ENCODE measurements at places on chromosomes 7 and 10.

- peak; percentile 66 for DNase-seq
Measured at GRCh38 chr10:87862679-87863052, 667 bp downstream of the KLLN start.

GRCh38 chr7:113809581-113809980 lies 109.2 kb downstream of the PPP1R3A start:
- DNase-seq, result no peak

DNA sequence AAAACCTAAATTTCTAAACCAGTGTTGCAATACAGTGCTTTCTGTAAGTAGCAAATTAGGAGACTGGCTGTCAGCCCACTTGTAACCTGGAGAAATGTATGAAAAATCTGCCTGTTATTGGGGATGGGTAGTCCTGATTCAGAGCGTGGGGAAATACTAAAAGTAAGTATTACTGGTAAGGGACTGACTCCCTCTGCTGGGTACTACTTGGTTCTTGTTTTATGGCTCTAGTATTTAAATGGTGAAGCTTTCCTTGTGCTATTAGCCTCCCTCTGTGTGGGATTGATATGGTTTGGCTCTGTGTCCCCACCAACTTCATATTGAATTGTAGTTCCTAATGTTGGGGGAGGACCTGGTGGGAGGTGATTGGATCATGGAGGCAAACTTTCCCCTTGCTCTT lies 886.1 kb downstream of the SORCS1 start:
- DNase-seq, result no peak

DNA sequence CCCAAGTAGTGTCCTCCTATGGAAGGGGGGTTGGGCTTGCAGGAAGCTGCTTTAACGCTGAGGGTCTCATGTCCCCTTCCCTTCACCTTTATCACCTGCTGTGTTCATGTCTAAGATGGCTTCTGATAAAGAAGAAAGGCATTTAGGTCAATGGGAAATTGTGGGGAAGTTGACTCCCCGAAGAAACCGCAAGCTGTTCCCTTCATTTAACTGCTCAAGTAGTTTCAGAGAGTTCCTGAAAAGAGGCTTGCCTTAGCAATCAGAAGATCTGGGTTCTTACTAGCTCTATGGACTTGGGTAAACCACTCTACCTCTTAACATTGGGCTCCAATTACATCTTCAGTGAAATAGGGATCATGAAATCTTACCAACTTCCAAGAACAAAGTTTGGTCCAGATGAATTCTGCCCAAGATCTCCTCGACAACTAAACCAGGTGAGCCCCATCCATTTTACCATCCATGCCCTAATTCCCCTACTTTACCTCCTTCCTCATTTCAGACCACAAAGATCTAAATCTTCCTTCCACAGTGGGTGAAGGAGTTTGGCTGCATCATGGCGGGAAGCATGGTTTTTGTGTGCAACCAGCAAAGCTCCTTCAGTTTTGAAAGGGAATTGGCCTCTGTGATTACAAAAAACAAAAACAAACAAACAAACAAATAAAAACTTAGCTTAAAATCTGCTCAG lies 30.4 kb upstream of the UCN3 start:
- no peak for DNase-seq

GRCh38 chr10:132257271-132257670 lies 50.5 kb downstream of the STK32C start:
- DNase-seq, result no peak

DNA sequence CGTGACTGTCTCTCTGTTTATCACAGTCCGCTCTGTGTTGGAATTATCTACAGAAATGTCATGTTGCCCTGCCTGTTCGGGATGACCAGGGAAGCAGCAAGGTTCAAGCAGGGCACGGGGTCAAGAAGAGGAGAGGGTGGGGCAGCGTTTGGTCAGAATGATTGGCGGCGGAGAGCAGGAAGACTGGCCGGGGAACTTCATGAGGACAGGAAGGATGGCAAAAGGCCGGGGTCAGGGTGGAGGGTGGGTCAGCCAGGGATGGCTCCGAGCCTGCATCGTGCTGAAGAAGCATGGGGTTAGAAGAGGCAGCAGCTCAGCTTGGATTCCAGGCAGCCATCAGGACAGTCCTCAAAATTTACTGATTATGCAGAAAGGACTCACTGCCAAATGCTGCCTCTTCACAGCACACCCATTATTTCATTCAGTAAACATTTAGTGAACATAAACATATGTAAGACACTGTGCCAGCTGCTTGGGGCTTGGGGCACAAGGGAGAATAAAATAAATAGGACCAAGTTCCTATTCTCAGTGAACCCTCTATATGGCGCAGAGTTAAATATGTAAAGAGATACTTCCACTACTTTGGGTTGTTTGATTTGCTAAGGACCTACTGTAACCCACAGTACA lies 42.8 kb downstream of the WNT2 start:
- no peak for DNase-seq

- DNase-seq, result no peak
Measured at GRCh38 chr7:83394776-83395175, 232.1 kb upstream of the PCLO start.

DNA sequence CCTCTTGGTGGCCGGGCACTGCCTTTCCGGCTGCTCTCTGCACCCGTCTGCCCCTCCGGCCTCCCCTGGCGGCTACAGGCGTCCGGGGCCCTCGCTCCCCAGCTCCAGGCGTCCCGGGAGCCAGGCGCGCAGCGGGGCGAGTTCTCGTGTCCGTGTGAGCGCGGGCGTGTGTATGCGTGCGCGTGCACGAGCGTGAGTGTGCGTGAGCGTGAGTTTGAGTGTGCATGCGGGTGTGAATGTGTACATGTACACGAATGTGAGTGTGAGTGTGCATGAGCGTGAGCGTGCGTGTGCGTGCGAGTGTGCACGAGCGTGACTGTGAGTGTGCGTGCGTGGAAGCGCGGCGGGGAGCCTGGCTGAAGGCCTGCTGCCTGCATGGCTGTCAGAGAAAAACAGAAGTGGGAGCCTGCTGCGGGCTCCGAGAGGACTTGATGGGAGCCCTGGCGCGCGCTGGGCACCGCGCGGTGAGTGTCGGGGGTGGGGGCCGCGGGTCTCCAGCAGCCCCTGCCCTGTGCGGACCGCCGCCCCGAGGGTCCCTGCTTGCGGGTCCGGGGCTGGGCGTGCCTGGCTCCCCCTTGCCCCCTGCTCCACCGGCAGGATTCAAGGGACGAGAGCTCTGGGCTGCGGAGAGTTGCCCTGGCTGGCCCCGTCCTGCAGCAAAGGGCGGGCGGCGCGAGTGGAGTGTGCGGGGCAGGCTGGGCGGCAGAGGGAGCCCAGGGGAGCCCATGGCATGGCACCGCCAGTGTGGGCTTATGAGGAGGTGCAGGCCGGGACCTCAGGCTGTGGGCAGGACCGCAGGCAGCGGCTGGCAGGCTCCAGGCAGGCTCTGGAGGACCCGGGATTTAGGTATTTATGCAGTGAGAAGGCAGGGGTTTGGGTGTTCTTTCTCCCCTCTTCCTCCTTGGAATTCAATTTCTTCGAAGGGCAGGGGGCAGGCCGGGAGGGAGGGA lies 75.8 kb upstream of the EN2 start:
- DNase-seq, result no peak

GRCh38 chr10:59967079-59967478 lies 60.7 kb upstream of the CCDC6 start:
- no peak for DNase-seq

GRCh38 chr7:140698477-140698876 lies 2.0 kb downstream of the NDUFB2 start:
- no peak for DNase-seq

- no peak for DNase-seq
Measured at GRCh38 chr7:137086896-137087295, 218.4 kb downstream of the CHRM2 start.
